ENCODE measurements at places on chromosomes 11 and 22. TPM values are rescaled to one million over a fixed set of nuclear protein-coding genes. Genes with fewer than 3 reads are reported as not detected.

OR2AG2 gene
- under 0.01 TPM for total RNA-seq

ARHGEF12 gene
- 33.6 TPM for total RNA-seq

CNTN5 gene
- not detected for total RNA-seq

UPK3A gene
- not detected for total RNA-seq

GGT5 gene
- 10.3 TPM for total RNA-seq

CALCA gene
- not detected for total RNA-seq

FXYD2 gene
- 0.15 TPM for total RNA-seq

SLC25A1 gene
- total RNA-seq: 248 TPM
